ENCODE measurements at places on chromosomes 6 and 20.
A peak's percentile ranks its signal among the peaks of the same experiment; 100 is the strongest.

DNA sequence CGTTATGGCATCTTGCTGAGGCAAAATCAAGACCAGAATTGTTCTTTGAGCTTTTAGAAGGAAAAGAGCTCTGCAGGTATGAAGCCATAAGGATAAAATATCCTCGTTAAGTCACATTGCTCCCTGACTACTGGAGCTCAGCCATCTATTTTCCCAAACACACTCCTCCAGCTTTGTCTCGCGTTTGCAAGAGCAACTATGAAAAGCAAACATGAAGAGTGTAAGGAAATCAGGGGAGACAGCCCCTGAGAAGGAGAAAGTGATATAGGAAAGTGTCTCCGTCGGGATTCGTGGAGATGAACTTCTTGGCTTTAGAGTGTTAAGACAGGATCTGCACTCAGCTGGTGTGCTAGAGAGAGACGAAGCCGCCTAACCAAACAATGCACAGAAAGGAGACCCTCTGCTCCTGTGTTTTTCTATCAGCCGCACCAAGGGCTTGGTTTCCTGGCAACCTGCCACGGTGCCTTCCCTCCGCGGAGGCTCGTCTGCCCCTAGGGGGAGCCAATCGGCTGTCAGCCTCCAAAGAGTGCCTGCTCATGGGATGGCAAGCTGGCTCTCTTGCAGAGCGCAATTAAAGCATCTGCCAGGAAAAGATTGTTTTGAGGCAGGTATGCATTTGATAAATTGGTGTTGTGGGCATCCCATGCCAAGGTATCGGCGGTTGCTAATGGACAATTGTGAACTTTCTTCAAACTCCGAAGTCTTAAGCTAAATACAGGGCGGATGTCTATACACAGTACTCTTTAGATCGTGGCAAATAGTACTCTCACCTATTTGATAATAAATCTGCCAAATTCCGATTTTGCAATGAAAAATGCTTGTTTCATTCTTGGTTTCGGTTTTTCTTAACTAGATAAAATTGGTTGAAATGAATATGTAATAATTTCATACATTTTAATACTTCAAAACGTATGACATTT is 603.2 kb downstream of the RNF144B start:
- DNase-seq = no peak

DNA sequence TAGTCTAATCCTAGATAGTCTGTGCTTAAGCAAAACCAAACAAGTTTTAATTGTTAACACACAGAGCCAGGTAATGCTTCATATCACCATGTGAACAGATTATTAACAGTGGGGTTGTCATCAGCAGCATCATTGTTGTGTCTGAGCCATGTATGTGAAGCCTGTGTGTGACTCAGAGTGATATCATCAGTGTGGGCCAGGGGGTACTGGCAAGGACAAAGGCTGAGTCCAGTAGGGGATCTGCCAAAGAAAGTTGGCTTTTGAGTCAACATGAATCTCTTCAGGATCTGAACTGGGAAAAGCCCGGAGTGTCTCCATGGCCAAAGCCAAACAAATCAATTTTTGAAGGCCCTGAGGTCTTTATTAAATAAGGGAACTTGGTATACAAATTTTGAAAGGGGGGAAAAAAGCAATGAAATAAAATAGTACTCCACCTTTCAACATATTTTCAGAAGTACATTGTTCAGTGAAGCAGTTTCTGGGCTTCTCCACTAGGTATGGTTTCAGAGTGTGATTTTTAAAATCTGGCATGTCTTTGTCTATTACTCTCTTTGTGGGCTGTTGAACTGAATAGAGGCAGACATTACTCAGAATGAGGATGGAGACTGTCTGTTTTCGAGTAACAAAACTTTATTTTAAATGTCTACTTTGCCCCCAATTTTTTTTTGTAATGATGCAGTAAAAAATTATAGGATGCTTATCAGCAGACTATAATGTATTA is 444.2 kb upstream of the JAG1 start:
- DNase-seq = no peak

DNA sequence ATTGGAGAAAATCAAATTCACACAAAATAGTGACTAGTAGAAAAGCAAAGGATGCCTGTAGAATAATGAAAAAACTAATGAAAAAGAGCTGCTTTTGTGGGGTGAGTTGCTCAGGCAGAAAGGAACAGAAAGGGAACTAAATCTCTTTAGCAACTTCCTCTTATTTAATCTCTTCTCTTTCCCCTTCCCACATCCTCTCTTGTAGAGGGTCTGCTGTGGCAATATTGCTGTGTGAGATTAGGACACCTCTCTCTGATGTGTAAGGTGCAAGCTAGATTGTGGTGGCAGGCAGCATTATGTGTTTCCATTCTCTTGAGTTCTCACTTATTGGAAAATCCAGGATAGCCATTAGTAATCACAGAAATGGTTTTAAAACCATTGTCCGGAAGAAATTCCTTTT is 49.7 kb downstream of the SYNE1 start:
- no peak for DNase-seq

DNA sequence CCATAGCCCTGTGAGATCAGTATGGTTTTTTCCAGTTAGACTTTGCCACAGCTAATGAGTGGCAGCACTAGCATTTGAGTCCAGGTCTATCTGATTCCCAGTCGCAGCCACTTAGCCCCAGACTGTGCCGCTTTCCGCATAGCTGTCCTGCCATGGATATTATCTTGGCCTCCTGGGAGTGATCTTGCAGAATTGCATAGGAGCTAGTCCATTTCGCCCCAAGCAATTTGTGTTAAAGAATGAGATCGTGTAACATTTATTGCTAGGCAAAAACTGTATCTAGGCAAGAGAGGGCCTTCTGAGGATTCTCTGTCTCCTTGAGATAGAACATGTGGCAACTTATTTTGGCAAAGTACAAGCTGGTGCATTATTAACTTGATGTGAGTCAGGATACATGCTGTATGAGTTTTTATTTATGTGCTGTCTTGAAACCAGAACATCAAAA is 74.2 kb downstream of the EZR start:
- DNase-seq = no peak

- DNase-seq = no peak
Observed at GRCh38 chr6:159358562-159358961, 189.4 kb downstream of the FNDC1 start.

- no peak for DNase-seq
Observed at GRCh38 chr6:88492824-88493223, 326.7 kb upstream of the CNR1 start.

- DNase-seq = no peak
Observed at GRCh38 chr20:44396369-44397130, 41.1 kb downstream of the HNF4A start.

DNA sequence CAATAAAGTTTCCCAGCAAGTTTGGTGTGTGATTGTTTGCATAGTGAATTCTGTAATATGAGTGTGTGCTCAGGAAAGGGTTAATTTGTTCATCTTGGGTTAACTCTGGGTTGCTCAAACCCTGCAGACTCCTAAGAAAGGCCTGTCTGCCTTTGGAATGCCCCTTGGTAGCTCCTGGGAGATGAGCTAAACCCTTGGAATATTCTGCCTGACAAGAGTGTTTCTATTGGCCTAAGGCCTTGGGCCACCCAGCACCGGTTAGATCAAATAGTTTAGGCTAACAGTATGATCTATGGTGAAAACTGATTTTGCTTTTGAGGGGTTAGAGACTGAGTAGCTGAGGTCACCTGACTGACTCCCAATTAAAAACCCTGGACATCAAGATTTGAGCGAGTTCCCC is 248.3 kb downstream of the GRM1 start:
- DNase-seq = no peak

DNA sequence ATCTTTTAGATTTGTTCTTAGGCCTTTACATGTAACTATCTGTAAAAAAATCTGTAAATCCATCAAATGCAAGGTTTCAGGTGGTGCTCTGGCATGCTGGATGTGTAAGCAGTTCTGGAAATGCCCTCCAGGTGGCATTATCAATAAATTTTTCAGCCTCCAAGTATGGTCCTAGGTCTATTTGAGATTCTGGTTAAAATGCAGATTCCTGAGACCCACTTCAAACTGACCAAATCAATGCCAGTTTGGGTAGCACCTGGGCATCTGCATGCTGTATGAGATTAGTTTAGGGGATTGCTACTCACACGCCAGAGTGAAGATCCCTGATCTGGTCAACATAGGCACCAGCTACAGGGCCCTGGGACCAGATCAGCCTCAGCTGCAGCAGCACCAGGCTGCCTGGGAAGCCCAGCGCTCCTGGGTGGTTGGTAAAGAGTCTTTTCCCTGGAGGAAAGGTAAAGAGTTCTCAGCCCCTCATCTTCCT is 507.3 kb upstream of the CITED2 start:
- DNase-seq = peak; percentile 45

- no peak for DNase-seq
Observed at GRCh38 chr20:17109307-17109706, 117.5 kb upstream of the PCSK2 start.

DNA sequence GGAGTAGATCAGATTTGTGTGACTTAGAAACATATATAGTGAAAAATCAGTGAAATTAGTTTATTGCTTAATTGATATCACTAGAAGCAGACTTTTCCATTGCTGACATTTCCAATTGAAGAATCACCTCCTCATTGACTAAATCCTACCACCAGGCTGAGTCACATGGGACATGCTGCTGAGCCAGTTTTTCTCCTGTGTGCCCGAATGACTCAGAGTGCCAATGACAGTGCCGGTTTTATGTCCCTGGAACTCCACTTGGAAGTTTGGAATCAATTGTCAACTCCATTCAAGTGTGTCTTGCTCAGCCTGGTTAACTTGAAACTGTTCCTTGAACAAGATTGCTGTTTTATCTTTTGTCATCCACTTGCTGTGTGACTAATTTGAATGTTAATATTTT is 316.1 kb upstream of the PRDM1 start:
- DNase-seq = no peak

- no peak for DNase-seq
Observed at GRCh38 chr20:21154692-21155091, 28.8 kb downstream of the KIZ start.

DNA sequence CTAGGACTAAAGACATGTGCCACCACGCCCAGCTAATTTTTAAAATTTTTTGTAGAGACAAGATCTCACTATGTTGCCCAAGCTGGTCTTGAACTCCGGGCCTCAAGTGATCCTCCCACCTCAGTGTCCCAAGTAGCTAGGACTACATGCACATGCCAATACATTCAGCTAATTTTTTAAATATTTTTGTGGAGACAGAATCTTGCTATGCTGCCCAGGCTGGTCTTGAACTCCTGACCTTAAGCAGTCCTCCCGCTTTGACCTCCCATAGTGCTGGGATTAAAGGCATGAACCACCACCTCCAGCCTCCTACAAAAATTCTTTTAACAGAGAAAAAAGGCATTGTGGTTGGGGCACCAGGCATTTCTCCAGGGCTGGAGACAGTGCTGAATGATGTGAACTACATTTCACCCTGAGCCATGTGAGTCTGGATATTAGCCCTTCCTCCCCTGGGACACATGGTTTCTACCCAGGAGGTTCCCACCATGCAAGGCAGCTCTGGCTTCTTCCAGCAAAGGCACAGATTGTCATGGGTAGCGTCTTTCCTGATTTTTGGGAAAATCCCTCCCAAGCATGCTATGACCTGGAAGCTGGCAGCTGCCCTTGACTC is 36.3 kb upstream of the CMTR1 start:
- no peak for DNase-seq

- peak; percentile 54 for DNase-seq
Observed at GRCh38 chr6:21595285-21596144, 2.0 kb downstream of the SOX4 start.

DNA sequence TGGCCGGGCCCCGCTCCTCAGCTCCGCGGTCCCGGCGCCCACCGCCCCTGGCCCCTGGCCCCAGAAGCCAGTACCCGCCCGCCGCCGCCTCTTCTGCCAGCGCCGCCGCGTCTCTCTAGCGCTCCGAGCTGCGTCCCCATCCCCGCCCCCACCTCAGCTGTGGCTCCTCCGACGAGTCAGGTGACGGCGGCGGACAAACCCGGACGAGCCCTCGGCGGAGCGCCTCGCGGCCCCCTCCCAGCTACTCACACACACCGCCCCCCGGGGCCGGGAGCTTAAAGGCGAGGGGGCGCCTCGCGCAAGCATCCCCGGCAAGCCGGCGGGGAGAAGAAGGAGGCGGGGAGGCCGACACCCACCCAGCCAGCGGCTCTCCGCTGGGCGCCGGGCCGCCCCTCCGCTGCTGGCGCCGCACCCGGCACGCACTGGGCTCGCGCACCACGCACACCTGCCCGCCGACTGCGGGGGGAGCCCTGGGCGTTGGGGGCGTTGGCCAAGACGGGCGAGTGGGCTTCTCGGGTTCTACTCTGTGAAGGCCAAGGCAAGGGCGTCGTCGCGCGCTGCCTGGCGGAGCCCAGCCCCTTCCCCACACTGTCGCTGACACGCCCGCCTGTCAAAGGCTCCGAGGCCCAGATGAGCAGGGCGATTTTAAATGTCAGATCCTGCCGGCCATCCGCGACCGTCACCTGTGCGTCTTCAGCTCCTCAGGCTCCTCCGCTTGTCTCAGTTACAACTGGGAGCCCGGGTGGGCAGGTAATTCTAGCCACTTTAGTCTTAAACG is at the start of gene SNAP91:
Gene SNAP91, minus strand, starts transcription at position 132 of the 778 bp plus-strand sequence. CDS start 1,174 bp downstream, outside the sequence.
- DNase-seq = no peak

GRCh38 chr6:105135907-105136430 is 43.8 kb downstream of the POPDC3 start:
- no peak for DNase-seq

GRCh38 chr6:24501374-24501773 is 6.6 kb downstream of the ALDH5A1 start:
- no peak for DNase-seq

- no peak for DNase-seq
Observed at GRCh38 chr6:63267046-63267445, 52.7 kb downstream of the LGSN start.

DNA sequence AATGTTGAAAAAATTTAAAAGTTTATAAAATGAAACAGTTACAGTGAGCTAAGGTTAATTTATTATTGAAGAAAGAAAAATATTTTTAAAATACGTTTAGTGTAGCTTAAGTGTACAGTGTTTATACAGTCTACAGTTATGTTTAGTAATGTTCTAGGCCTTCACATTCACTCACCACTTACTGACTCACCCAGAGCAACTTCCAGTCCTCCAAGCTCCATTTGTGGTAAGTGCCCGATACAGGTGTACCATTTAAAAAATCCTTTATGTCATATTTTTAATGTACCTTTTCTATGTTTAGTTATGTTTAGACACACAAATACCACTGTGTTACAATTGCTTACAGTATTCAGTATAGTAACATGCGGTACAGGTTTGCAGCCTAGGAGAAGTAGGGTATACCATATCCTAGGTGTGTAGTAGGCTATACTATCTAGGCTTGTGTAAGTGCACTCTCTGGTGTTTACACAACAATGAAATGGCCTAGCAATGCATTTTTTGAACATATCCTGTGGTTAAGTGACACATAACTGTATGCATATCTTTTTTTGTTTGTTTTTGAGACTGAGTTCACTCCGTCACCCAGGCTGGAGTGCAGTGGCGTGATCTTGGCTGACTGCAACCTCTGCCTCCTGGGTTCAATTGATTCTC is 26.3 kb downstream of the FLRT3 start:
- no peak for DNase-seq

GRCh38 chr6:7052443-7053011 is 55.2 kb upstream of the RREB1 start:
- no peak for DNase-seq

All from natural killer cell (primary cell).